Testis (tissue), 5 donors: ENCODE measurements at places on chromosomes 2 and 18.

- H3K27me3 ChIP-seq: no peaks in the 10 kb centered on the region
- no peaks in the 10 kb centered on the region for H3K36me3 ChIP-seq
- H3K4me3 ChIP-seq: no peak overlapping the region
- H3K4me1 ChIP-seq: peaks cover 3% of the 10 kb centered on the region
- no peak overlapping the region for H3K27ac ChIP-seq
These were observed 76.2 kb downstream of the CHRNA1 start for GRCh38 chr2:174688079-174688478.

DNA sequence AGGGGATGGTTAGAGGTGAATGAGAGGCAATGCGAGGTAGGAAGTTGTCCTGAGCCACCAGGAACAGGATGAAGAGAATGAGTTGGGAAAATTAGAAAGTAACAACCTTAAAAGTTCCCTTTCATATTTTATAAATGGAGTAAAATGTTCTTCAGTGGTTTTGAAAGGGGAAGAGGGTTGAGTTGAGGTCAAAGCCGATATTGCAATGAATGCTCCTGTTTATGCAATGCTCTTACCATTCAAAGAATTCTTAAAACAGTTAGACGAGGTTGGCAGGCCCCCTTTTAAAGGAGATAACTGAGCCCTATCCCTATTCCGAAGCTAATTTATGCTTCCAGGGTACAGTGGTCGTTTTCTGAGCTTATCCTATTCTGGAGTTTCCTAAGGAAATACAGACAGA is 2110.3 kb upstream of the CELF4 start:
- no peaks in the 10 kb centered on the region for H3K27me3 ChIP-seq
- H3K4me1 ChIP-seq: no peaks in the 10 kb centered on the region
- no peak overlapping the region for H3K4me3 ChIP-seq
- DNase-seq: no peak

GRCh38 chr2:8488001-8488738 is 193.7 kb upstream of the ID2 start:
- H3K4me1 ChIP-seq: peaks cover 9% of the 10 kb centered on the region
- no peak for DNase-seq
- H3K27ac ChIP-seq: no peak overlapping the region
- H3K4me3 ChIP-seq: peak overlapping the region; percentile 3

DNA sequence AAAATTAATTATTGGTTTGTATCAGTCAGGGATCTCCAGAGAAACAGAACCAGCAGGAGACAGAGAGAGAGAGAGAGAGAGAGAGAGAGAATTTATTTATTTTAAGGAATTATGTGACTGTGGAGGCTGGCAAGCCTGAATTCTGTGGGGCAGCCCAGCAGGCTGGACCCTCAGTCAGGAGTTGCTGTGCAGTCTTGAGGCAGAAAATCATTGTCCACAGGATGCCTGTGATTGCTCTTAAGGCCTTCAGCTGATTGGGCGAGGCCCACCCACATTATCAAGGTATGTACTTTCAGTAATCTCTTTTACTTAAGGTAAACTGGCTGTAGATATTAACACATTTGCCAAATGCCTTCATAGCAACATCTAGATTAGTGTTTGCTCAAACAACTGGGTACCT is 155.3 kb downstream of the SEPTIN10 start:
- no peak overlapping the region for H3K4me3 ChIP-seq
- H3K27ac ChIP-seq: no peak overlapping the region
- no peaks in the 10 kb centered on the region for H3K4me1 ChIP-seq

DNA sequence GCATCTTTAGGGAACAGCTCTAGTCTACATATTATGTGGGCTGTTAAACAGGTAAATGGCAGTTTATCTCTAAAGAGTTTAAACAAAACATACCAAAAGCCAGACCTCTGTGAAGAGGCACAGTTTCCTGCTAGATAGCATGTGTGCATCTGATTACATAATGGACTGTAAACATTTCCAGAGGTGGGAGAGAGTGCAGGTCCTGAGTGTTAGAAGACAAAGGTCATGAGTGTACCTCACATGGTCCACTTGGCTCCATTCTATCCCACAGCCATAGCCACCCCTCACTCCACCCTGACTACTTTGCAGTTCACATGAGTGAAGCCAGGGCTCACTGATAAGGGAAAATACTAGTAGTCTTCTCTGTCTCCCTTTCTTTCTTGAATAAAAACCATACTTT is 233.4 kb downstream of the MTX2 start:
- H3K4me1 ChIP-seq: no peaks in the 10 kb centered on the region
- no peaks in the 10 kb centered on the region for H3K27me3 ChIP-seq
- no peaks in the 10 kb centered on the region for H3K36me3 ChIP-seq
- DNase-seq: no peak
- no peak overlapping the region for H3K4me3 ChIP-seq

DNA sequence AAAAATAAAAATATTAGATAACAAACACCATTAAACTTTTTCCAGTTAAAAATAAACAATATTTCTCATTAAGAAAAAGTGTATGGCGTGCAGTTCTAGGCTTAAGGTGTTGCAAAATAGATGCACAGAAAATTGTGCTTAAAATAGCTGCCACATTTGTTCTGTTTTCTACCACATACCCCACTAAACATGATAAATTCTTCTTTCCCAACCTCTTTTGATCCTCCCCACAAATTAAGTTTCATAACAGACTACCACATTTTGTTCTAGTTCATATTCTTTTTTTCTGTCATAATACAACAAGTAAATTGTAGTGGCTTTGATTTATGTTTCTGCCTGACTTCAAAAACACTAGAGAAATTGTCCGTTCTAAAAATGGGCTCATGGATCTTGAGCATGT is 64.5 kb downstream of the ARHGAP28 start:
- H3K27ac ChIP-seq: no peak overlapping the region
- peaks cover 24% of the 10 kb centered on the region for H3K4me1 ChIP-seq

DNA sequence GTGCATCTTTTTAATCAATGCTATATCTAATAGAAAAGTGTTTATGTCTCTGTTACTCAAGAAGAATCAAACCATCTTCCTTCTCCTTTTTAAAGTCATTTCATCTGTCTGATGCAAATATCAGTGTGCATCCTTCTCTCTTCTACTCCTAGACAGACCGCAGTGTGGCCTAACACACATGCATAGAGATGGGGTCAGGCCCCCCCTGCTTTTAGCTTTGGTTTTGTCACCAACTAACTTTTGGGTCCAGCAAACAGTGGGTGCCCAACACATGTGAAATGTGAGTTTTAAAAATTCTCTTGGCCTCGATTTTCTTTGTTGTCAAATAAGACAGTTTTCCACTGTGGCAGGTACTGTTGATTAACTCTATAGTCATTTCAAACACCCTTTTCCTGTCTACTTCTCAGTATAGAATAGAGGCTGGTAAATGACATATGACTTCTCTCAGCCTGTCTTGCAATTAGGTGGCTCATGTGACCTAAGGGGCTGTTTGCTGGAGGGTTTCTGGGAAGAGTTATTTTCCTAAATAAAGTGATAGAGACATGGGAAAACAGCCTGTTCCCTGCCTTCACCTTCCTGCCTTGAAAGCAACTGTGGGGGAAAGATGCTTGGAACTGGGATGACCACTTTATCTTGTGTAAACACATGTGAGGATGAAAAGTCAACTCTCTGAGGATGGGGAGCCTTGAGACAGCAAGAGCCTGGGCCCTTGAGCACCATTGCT is 65.7 kb upstream of the DARS1 start:
- no peaks in the 10 kb centered on the region for H3K36me3 ChIP-seq
- no peak for DNase-seq
- H3K27ac ChIP-seq: no peak overlapping the region
- no peaks in the 10 kb centered on the region for H3K4me1 ChIP-seq

GRCh38 chr2:220053919-220054318 is 426.5 kb downstream of the SLC4A3 start:
- no peak overlapping the region for H3K4me3 ChIP-seq
- no peak overlapping the region for H3K27ac ChIP-seq
- H3K36me3 ChIP-seq: no peaks in the 10 kb centered on the region
- H3K4me1 ChIP-seq: no peaks in the 10 kb centered on the region
- no peak for DNase-seq
- no peaks in the 10 kb centered on the region for H3K27me3 ChIP-seq

- H3K36me3 ChIP-seq: no peaks in the 10 kb centered on the region
- no peak overlapping the region for H3K4me3 ChIP-seq
- no peak for DNase-seq
- no peaks in the 10 kb centered on the region for H3K27me3 ChIP-seq
These were observed 3.5 kb downstream of the RND3 start for GRCh38 chr2:150484006-150484405.

GRCh38 chr18:36331521-36331971 is 34.0 kb downstream of the FHOD3 start:
- no peak overlapping the region for H3K27ac ChIP-seq
- H3K36me3 ChIP-seq: no peaks in the 10 kb centered on the region
- H3K4me1 ChIP-seq: no peaks in the 10 kb centered on the region
- no peaks in the 10 kb centered on the region for H3K27me3 ChIP-seq
- no peak for DNase-seq

GRCh38 chr18:27428120-27428519 is 243.0 kb upstream of the CHST9 start:
- H3K27ac ChIP-seq: no peak overlapping the region
- H3K4me3 ChIP-seq: no peak overlapping the region
- H3K4me1 ChIP-seq: no peaks in the 10 kb centered on the region
- H3K27me3 ChIP-seq: no peaks in the 10 kb centered on the region
- DNase-seq: no peak

- H3K27ac ChIP-seq: no peak overlapping the region
- no peaks in the 10 kb centered on the region for H3K27me3 ChIP-seq
- H3K4me1 ChIP-seq: no peaks in the 10 kb centered on the region
These were observed 181.1 kb upstream of the SMAD2 start for GRCh38 chr18:48111587-48111986.

GRCh38 chr18:46877329-46877987 is 39.8 kb downstream of the PIAS2 start:
- H3K4me1 ChIP-seq: no peaks in the 10 kb centered on the region
- no peak overlapping the region for H3K27ac ChIP-seq
- H3K4me3 ChIP-seq: no peak overlapping the region
- H3K36me3 ChIP-seq: no peaks in the 10 kb centered on the region
- no peak for DNase-seq
- no peaks in the 10 kb centered on the region for H3K27me3 ChIP-seq

- no peaks in the 10 kb centered on the region for H3K36me3 ChIP-seq
- no peak overlapping the region for H3K27ac ChIP-seq
- no peaks in the 10 kb centered on the region for H3K27me3 ChIP-seq
- DNase-seq: no peak
- no peaks in the 10 kb centered on the region for H3K4me1 ChIP-seq
These were observed 668.2 kb upstream of the PKDCC start for GRCh38 chr2:41379496-41380221.

DNA sequence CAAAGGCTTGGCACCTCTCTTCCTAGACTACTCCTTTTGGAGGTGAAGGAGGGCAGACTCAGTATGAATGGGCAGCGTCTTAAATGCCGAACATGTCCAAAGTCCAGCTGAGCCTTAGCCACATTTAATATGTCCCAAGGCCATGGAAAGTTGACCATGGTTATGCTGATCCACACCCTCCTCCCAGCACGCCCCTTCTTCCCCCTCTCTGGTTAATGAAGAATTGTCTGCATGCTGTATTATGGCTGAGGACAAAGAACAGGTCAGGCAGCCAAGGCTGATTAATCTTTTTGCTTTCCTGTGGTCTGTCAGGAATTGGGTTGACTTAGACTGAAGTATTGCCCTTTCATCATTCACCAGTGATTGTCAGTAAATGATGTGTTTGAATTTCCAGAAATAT is 5.8 kb upstream of the MYOM1 start:
- no peaks in the 10 kb centered on the region for H3K36me3 ChIP-seq
- H3K27me3 ChIP-seq: no peaks in the 10 kb centered on the region
- DNase-seq: no peak
- H3K4me1 ChIP-seq: no peaks in the 10 kb centered on the region
- no peak overlapping the region for H3K27ac ChIP-seq

GRCh38 chr18:11785444-11786055 is 65.7 kb upstream of the CHMP1B start:
- no peak overlapping the region for H3K4me3 ChIP-seq
- H3K27me3 ChIP-seq: no peaks in the 10 kb centered on the region

- H3K4me3 ChIP-seq: no peak overlapping the region
- no peaks in the 10 kb centered on the region for H3K36me3 ChIP-seq
- no peak for DNase-seq
- no peaks in the 10 kb centered on the region for H3K27me3 ChIP-seq
- no peaks in the 10 kb centered on the region for H3K4me1 ChIP-seq
These were observed 159.8 kb downstream of the SH3RF3 start for GRCh38 chr2:109288544-109289368.

DNA sequence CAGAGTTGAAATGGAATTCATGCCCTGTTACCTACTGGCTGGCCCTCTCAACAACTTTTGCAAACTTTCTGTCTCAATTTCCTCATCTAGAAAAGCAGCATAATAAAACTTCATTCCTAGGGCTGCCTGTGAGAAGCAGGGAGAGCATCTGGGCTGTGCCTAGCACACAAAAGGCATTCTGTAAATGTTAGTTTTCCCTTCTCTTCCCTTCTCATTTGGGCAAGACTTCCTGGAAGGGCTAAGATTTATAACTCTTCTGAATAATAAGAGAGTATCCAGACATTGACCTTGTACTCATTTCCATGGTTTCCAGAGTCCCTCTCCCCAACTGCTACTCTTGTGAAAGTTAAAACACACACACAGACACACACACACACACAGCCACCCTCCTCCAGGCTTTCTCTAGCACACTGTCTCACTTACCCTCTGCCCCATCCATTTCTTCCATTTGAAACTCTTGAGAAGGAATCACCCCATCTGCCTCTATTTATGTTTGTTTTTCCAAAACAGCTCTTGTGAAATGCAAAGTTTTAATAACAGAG is 302.1 kb downstream of the SMAD2 start:
- H3K27ac ChIP-seq: no peak overlapping the region
- no peaks in the 10 kb centered on the region for H3K4me1 ChIP-seq
- no peak overlapping the region for H3K4me3 ChIP-seq

DNA sequence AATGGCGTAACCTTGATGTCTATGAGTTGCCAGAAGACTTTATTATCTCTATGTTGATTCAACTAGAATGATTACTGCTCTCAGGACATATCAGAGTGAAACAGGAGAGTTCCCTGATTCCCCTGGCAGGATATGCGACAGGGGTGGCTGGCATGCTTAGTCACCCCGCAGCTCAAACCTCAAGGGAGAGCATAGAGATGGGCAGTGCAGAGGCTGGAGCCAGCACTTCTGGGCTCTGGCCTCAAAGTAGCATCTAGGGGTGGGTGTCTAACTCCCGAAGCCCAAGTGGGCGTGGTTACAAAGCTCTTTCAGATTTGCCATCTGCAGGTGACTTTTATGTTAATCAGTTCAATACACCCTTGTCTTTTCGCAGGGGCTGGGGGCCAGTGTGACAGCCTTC is 391.6 kb downstream of the ADCYAP1 start:
- no peaks in the 10 kb centered on the region for H3K27me3 ChIP-seq
- no peaks in the 10 kb centered on the region for H3K4me1 ChIP-seq
- DNase-seq: no peak
- no peak overlapping the region for H3K4me3 ChIP-seq

- DNase-seq: no peak
- no peaks in the 10 kb centered on the region for H3K27me3 ChIP-seq
- H3K4me3 ChIP-seq: no peak overlapping the region
- no peaks in the 10 kb centered on the region for H3K4me1 ChIP-seq
- H3K27ac ChIP-seq: no peak overlapping the region
- H3K36me3 ChIP-seq: no peaks in the 10 kb centered on the region
These were observed 87.6 kb downstream of the SLC8A1 start for GRCh38 chr2:40364151-40364874.
